Right renal cortex interstitium (tissue), 3 donors: ENCODE measurements at places on chromosomes 12 and 14. TPM values are rescaled to one million over a fixed set of nuclear protein-coding genes. Genes with fewer than 3 reads are reported as not detected.

The TCTN2 gene
- 25.8 TPM for polyA plus RNA-seq

The ST8SIA1 gene
- polyA plus RNA-seq = 6.8 TPM

The TEDC1 gene
- 6.3 TPM for polyA plus RNA-seq

The TAS2R46 gene
- polyA plus RNA-seq = not detected

The MMP17 gene
- 0.75 TPM for polyA plus RNA-seq

The AQP2 gene
- 104 TPM for polyA plus RNA-seq

The ZFHX2 gene
- polyA plus RNA-seq = 7.3 TPM

The IFNG gene
- not detected for polyA plus RNA-seq

The FGD6 gene
- 10.2 TPM for polyA plus RNA-seq

The TAS2R43 gene
- polyA plus RNA-seq = 0.36 TPM

The AMN gene
- 15.9 TPM for polyA plus RNA-seq

The VSIG10 gene
- polyA plus RNA-seq = 24.8 TPM

The B3GNT4 gene
- 2.5 TPM for polyA plus RNA-seq

The SOAT2 gene
- 1.2 TPM for polyA plus RNA-seq

The EXOC3L4 gene
- 2.8 TPM for polyA plus RNA-seq

The PROX2 gene
- polyA plus RNA-seq = 0.74 TPM

The CEBPE gene
- 0.08 TPM for polyA plus RNA-seq

The HEBP1 gene
- 69.9 TPM for polyA plus RNA-seq

The FGF6 gene
- polyA plus RNA-seq = not detected

The DBX2 gene
- 0.11 TPM for polyA plus RNA-seq

The CCDC38 gene
- 0.35 TPM for polyA plus RNA-seq

The PARPBP gene
- polyA plus RNA-seq = 15.4 TPM

The GLIPR1L1 gene
- 0.24 TPM for polyA plus RNA-seq

The KRT81 gene
- polyA plus RNA-seq = not detected

The TAS2R14 gene
- polyA plus RNA-seq = 2.9 TPM

The SSTR1 gene
- polyA plus RNA-seq = 1.6 TPM
